T-cell (primary cell): ENCODE measurements at places on chromosomes 16 and 17. TPM values are rescaled to one million over a fixed set of nuclear protein-coding genes. Genes with fewer than 3 reads are reported as not detected.
A peak's percentile ranks its signal among the peaks of the same experiment; 100 is the strongest.

DNA sequence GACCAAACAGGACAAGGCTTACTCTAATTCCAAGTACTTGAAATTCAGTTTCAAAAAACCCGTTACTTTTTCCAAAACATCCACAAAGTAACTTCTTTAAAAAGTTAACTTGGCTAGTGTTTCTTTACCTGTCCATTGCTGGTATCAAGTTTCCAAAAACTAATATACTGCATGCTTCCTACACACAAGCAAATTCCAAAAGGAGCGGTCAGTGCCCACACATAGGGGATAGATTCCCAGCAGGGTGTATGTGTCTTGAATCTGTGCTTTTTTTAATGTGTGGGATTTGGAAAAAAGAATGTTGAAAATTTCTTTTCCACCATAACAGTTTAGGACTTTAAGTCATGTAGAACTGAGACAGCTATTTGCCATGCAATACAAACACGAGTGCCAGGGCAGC, 367.8 kb upstream of the SOX9 start:
- DNase-seq: no peak

DNA sequence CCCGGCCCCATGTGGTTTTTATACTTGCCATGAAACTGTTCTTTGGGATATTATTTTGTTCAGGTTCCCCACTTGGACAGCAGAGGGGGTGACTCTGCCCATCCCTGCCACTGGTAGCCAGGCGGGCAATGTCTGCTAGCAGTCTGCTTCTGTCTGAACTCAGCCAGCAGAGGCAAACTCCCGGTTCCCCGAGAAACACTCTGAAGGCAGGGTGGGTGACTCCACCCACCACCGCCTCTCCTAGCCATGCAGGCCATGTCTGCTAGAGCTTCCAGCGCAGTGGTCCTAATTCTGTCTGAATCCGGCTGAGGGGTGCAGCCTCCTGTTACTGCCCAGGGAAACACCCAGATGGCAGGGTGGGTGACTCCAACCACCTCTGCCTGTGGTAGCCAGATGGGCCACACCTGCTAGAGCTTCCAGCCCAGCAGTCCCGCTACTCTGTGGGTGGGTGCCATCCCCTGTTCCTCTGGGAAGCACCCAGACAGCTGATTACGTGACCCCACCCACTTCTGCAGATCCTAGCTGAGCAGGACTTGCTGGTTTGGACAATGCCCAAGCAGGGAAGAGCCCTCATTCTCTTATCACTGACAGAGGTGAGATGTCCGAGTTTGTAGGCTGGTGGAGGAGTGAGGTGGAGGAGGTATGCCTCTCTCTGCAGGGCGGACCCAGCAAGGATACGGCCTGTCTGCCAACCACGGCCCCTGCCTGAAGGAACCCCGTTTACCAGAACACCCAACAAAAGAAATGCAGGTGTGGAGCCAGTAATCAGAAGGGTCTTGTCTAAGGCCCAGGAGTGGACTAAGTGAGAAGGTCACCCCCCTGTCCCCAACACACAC, 22.4 kb downstream of the NLRP1 start:
- no peak for DNase-seq

GRCh38 chr17:31724619-31725018, 134.4 kb downstream of the COPRS start:
- DNase-seq: no peak

DNA sequence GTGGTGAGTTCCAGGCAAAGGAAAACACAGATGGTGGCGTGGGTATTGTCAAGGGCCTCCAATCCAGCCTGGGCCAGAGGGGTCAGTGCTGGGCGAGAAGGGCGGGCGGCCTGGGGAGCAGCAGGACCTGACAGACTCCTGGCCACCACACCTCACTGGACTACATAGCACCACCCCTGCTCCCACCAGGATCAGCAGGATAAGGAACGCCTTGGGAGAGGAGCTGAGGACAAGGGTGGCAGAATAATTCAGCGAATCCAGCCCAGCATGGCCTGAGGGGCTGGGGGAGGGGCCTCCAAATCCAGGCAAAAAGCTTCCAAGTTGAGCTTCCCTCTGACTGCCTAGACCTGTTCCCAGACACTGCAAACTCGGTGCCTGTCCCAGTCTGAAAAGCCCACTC, 6.5 kb downstream of the DLX4 start:
- no peak for DNase-seq

DNA sequence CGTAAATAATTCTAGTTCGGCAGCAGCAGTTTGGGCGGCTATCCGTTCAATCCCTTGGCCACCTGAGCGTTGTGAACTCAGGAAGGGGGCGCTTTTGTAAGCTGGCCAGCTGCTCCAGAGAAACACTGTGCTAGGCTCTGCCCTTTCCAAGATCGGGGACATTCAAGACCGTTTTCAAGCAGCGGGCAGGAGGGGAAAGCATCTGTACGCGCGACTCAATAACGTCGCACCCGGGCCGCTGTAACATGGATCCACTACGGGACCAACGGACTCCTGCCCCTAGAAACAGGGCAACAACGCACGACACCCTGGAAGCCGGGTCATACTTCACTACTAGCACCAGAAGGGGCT, 463 bp downstream of the TOP2A start:
- DNase-seq: peak; percentile 18

DNA sequence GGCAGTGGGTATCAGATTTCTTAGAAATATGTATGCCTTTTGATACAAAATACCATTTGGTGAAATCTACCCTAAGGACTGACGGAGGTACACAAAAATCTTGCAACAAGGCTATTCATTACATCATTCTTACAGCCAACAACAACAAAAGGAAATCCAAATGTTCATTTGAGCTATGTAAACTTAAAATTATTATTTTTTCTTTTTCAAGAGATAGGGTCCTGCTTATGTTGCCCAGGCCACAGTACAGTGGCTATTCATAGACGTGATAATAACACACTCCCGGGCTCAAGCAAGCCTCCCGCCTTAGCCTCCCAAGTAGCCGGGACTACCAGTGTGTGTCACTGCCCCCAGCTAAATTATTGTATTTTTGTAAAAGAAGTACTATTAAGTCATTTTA, 9.0 kb downstream of the SRR start:
- no peak for DNase-seq

- DNase-seq: no peak
These were observed 8.6 kb upstream of the CCL2 start for GRCh38 chr17:34246446-34246845.

DNA sequence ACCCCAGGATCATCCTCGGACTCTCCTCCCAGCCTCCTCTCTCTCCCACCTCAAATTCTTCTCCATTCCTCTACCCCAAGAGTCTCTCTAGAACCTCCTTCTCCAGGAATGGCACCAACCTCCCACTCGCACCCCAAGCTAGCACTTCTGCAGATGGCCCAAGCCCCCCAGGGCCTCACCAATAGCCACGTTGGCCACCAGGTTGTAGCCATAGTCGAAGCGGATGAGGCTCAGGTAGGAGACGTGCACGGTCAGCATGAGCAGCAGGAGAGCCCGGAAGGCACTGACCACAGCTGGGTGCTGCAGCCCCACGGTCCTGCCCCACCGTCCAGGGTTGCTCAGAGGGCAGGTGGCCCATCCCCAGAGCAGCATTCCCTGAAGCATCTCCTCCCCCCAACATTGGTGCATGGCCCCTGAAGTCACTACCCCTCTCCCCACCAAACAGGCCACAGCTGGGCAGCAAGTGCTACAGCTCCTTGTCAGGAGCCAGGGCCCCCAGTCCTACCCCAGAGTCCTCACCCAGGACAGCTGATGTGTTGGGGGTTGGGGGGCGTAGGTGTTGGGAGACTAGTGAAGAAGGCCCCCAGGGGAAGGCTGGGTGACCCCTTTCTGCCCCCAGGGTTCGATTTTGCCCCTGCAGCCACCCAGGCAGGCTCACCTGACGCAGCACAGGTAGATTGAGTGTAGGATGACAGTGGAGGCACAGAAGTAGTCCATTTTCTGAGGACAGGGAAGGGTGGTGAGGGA, 5.3 kb downstream of the PNMT start:
- no peak for DNase-seq

GRCh38 chr17:47967607-47968252, 3.2 kb upstream of the CDK5RAP3 start:
- no peak for DNase-seq

DNA sequence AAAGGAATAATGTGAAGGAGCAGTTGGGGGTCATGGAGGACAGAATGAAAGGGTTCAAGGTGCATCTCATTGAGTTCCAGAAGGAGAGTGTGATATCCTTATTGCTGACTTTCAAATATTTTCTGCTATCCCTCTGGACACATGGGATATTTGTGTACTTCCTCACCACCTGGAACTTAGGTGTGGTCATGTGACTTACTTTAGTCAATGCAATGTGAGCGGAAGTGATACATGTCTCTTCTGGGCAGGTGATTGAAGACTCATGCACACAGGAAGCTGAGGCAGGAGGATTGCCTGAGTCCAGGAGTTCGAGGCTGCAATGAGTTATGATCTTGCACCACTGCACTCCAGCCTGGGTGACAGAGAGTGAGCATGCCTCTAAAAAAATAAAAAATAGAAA, 36.7 kb upstream of the TANC2 start:
- no peak for DNase-seq

DNA sequence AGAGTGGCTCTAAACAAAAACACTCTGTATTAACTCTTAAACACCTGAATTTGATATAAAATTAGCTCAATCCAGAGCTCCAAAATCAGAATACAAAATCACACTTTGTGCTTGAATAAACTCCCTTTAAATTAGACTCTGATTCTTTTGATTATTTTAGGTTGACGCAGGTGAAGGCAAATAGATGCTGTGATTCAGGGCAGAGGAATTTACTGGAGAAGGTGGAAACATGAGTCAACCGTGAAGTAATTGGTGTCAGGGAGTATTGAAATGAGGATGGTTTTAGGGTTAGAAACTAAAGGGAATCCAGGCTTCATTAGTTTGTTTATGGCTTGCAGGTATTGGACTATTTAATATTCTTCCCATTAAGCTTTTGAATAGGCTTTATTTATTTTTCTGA, 37.1 kb upstream of the TEKT1 start:
- DNase-seq: no peak

DNA sequence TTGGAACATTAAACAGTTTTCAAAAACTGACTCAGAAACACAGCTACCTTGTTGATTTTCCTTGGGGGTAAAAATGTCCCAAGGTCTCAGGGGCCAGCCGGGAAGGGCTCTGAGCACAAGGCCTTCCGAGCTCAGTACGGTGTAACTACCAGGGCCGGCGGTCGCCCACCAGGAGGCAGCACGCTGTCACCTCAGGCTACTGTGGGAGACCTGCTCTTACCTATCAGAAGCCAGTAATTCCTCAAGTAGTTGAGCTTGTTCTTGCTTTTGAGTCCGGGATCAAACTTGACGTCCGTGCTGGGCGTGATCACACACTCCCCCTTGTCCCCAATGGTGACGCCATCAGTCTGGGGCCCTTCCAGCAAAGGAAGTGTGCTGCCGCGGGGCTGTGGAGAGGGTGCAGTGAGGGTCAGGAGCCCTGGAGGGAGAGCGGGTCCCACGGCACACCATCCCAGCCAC, 43.4 kb upstream of the ICAM2 start:
- peak; percentile 24 for DNase-seq

GRCh38 chr17:51813140-51813783, 345.3 kb downstream of the CA10 start:
- no peak for DNase-seq

GRCh38 chr16:85148931-85149330, 36.7 kb upstream of the CIBAR2 start:
- DNase-seq: no peak

- DNase-seq: no peak
These were observed 49.1 kb upstream of the GPRC5B start for GRCh38 chr16:19933740-19934139.

DNA sequence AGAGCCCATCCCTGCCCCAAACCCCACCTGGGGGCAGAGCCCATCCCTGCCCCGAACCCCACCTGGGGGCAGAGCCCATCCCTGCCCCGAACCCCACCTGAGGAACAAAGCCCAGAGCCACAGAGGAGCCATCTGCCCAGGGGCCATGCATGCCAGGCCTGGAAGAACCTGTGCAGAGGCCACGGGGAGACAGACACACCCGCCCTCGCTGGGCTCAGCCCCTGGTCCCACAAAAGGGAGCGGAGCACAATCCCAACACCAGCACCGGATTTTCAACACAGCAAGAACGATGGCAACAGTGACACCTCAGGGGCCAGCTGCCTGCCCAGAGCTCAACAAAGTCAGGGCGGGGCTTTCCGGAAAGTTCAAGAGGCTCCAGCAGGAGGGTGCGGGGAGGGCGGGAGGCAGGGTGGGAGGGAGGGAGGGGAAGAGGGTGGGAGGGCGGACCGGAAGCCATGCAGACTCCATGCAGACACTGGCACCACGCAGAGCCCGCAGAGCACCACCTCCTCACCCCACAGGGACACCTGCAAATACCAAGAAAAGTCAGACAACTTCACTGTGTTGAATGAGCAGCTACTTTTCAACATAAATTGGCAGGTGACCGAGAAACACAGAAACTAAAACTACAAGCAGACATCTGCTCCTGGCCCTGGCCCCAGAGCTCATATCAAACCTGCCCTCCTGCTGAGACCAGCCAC, 27.9 kb upstream of the C16orf95 start:
- DNase-seq: peak; percentile 39

GRCh38 chr17:47720754-47721533, 12.1 kb upstream of the TBX21 start:
- DNase-seq: peak; percentile 56

GRCh38 chr17:43477832-43478634, 5.7 kb upstream of the DHX8 start:
- DNase-seq: no peak

GRCh38 chr17:57806167-57806830, 43.5 kb downstream of the MRPS23 start:
- no peak for DNase-seq

DNA sequence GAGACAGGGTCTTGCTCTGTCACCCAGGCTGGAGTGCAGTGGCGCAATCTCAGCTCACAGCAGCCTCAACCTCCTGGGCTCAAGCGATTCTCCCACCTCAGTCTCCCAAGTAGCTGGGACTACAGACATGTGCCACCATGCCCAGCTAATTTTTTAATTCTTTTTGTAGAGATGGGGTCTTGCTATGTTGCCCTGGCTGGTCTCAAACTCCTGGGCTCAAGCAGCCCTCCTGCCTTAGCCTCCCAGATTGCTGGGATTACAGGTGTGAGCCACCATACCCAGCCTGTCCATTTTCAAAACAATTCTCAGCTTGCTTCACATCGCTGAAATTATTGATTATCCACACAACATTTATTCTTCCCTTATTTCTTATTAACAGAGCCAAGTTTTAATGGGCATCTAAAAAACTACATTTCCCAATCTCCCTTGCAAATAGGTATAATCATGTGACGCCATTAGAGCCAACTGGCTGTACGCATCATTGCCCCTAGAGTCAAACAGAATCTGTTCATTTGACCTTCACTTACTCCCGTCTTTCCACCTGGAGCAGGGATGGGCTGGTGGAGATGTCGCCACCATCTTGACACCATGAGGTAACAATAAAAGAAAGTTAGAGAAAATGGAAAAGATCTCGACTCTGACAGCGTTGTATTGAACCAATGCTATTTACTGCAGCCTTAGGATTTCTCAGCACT, 148.0 kb upstream of the FOXF1 start:
- DNase-seq: no peak

Gene HASPIN
- 1.0 TPM for total RNA-seq

Gene NPIPB12
- total RNA-seq: 71.0 TPM

Gene FOXN1
- total RNA-seq: not detected

Gene KRT24
- total RNA-seq: not detected

Gene CPNE7
- 5.1 TPM for total RNA-seq

Gene ALDH3A1
- not detected for total RNA-seq
